ENCODE measurements at places on chromosomes 5 and 9.

DNA sequence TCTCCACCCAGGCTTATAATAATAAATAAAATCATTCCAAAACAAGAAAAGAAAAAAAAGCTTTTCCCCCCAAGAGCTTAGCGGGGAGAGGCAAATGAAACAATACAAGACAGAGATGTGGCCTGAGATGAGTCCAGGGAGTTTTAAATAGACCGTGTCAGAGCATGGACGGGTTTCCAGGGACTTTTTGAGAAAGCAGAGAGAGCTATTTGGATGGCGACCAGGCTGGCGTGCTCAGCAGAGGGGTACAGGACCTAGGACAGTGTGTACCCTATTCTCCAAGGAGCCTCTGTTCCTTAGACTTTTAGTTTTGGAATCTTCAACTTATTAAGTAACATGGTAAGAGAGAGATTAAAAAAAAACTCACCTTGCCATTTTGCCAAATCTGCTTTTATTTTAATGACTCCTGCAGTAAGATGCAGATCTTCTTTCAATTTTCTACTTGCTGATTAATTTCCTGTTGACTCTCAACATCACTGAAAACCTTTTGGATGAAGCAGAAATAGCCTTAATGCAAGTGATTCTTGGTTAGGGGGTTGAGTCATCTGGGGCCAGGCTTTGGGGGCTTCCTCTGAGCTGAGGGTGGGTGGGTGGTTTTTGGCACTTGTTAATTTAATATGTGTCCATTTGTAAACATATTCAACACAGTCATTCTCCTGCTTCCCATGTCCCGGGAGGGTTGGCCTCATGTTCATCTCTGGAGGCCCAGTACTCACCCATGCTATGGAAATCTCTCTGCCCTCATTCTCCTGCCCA lies 49.6 kb upstream of the OSMR start:
- H3K4me3 ChIP-seq, result no peak overlapping the region
- no peak overlapping the region for H3K27ac ChIP-seq
- no peaks in the 10 kb centered on the region for H3K4me1 ChIP-seq

DNA sequence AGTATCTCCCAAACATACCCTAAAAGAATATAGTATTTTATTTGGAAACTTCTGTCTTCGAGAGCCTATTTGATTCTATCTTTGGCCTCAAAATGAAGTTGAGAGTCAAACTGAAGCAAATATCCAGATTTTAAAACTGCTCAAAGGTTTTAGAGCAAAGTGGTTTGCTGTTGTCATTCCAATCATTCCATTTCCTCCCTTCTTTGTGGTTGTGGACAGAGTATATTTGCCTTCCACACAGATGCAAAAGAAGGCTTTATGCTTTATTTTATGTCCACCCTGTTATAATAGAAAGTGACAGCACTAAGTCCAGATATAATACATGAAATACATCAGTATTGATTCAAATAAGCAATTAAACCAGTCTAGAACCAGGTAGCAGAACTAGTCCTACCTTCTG lies 12.4 kb downstream of the GZMK start:
- no peak overlapping the region for H3K4me3 ChIP-seq
- no peaks in the 10 kb centered on the region for H3K27me3 ChIP-seq
- DNase-seq, result no peak

DNA sequence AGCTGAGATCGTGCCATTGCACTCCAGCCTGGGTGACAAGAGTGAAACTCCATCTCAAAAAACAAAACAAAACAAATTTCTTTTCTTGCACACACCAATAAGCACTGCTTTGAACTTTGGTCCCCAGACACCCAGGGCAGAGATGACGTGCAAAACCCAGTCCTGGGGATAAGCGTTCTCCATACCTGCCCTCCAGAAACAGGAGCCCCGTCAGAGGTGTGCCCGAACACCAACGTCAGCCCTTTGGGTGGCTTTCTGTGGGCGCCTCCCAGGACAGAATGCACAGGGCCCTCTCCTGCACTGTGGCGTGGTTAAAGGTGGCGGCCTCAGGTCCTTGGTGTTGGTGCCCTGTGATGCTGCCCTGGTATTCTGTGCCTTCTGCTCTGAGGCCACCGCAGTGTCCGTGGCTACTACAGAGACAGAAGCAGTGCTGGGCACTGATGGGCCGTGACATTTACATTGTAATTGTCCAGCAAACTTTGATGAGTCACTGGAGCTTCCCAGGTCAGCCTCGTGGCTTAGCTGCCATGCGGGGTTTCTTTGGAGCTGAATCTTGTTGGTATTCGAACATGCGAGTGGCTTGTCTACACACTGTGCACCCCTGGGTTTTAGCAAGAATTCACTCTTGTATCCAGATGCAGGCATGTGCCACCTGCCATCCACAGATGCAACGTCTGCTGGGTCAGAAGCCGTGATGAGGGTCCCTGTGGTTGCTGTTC lies 9.8 kb downstream of the PPP1R26 start:
- H3K4me3 ChIP-seq, result no peak overlapping the region
- no peaks in the 10 kb centered on the region for H3K4me1 ChIP-seq
- H3K36me3 ChIP-seq, result no peaks in the 10 kb centered on the region
- H3K27ac ChIP-seq, result no peak overlapping the region
- DNase-seq, result no peak
- peaks cover 2% of the 10 kb centered on the region for H3K27me3 ChIP-seq

DNA sequence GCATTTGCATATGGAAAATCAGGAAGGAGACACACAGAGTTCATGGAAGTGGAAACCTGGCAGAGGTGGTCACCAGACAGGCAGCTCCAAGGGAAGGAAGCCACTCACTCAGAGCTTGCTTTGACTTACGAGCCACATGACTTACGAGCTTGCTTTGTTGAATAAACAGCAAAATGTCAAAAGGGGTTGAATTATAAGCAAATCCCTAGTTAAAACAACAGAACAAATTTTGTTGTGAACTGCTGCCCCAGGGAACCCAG lies 164.3 kb downstream of the SYK start:
- H3K4me1 ChIP-seq, result peaks cover 2% of the 10 kb centered on the region
- DNase-seq, result no peak
- peaks cover 33% of the 10 kb centered on the region for H3K27me3 ChIP-seq
- H3K27ac ChIP-seq, result no peak overlapping the region
- no peak overlapping the region for H3K4me3 ChIP-seq

DNA sequence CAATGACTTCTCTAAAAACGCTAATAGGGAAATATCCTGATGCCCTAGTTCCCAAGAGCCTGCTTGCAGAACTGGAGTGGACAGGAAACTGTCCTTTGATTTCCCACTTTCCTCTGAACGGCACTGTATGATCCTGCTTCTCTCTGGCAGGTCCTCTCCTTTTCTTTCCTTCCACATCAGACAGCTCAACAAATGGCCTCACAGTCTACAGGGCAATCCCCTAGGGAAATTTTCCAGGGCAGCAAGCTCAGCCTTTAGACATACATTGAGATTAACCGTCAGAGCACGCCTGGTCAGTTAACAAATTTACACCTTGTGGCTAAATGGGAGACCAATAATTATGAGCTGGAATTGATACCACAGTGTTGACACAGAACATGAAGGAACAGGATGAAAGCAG lies 164.9 kb downstream of the SLC24A2 start:
- DNase-seq, result no peak
- H3K27ac ChIP-seq, result no peak overlapping the region
- no peak overlapping the region for H3K4me3 ChIP-seq
- no peaks in the 10 kb centered on the region for H3K36me3 ChIP-seq

DNA sequence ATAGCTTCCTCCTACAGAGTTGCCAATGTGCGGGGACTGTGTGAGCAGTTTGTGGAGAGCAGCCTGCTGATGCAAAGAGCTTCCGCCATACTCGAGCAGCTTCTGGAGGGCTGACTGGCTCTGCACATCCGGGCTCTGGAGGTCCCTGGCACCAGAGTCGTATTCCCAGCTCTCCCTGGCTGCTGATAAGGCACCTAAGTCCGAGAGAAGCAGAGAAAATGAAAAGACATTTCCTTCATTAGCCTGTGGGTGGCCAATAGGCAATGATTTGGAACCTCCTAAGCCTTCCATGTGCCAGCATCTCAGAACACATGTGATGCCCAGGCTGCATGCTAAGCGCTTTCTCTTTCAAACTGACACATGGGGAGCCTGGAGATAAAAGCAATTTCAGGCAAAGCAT lies 94.3 kb downstream of the TSSK1B start:
- no peaks in the 10 kb centered on the region for H3K4me1 ChIP-seq
- no peak overlapping the region for H3K4me3 ChIP-seq
- no peak for DNase-seq

DNA sequence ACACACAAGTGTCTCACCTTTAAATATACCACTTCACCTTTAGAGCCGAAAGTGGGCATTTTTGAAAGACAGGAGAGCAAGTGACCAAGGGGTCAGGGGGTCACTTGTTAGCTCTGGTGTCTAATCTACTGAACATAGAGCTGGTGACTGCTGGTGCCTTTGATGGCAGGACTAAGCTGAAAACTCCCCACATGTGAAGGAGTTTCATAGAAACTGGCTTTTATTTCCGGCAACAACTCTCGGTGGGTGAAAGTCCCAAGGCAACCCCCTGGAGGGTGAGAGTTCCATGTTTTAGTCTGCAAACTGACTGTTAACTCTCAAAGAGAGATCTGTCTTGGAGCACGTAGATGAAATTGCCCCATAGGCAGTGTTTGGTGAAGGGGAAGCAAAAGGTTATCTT lies 466.9 kb downstream of the DMRTA1 start:
- H3K27ac ChIP-seq, result no peak overlapping the region
- no peak for DNase-seq
- H3K4me1 ChIP-seq, result no peaks in the 10 kb centered on the region

DNA sequence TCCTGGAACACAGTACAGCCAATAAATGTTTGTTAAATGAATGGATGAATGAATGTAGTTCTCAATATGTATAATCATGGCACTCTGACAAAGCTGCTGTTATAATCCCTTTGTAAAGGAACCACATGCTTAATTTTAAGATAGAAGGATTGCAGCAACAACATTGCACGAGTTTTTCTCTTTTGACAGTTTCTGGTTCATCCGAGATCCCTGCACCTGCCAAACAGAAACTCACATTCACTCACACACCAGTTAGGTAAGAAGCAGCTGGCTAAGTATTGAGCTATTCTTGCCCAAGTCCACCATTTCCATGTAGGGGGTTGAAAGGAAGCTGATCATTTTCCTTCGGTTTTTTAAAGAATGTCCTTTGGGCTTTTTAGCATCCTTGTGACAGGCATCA lies 133.7 kb upstream of the MAP1B start:
- no peak overlapping the region for H3K27ac ChIP-seq
- DNase-seq, result no peak
- peaks cover 15% of the 10 kb centered on the region for H3K27me3 ChIP-seq
- H3K36me3 ChIP-seq, result no peaks in the 10 kb centered on the region

GRCh38 chr9:15221746-15222145 lies 85.3 kb downstream of the TTC39B start:
- no peaks in the 10 kb centered on the region for H3K27me3 ChIP-seq
- no peak overlapping the region for H3K27ac ChIP-seq
- no peak overlapping the region for H3K4me3 ChIP-seq
- peaks cover 4% of the 10 kb centered on the region for H3K36me3 ChIP-seq
- no peak for DNase-seq

DNA sequence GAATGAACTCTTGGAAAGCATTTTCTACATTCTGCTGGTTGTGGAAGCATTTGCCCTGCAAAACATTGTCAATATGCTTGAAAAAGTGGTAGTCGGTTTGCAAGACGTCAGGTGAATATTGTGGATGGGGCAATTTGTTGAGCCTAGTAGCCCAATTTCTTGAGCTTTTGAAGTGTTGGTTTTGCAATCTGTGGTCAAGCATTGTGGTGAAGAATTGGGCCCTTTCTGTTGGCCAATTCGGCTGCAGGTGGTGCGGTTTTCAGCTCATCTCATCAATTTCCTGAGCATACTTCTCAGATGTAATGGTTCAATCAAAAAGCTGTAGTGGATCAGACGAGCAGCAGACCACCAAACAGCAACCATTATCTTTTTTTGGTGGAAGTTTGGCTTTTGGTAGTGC lies 426.8 kb upstream of the CDH9 start:
- no peaks in the 10 kb centered on the region for H3K27me3 ChIP-seq
- no peaks in the 10 kb centered on the region for H3K36me3 ChIP-seq
- DNase-seq, result no peak
- no peak overlapping the region for H3K27ac ChIP-seq

- H3K4me1 ChIP-seq, result peaks cover 38% of the 10 kb centered on the region
- H3K27ac ChIP-seq, result peak overlapping the region; percentile 94
- H3K36me3 ChIP-seq, result no peaks in the 10 kb centered on the region
Measured at GRCh38 chr9:131668439-131669268, 71.2 kb downstream of the RAPGEF1 start.

GRCh38 chr5:81140441-81140840 lies 92.7 kb upstream of the CKMT2 start:
- H3K27me3 ChIP-seq, result no peaks in the 10 kb centered on the region
- H3K4me1 ChIP-seq, result no peaks in the 10 kb centered on the region
- no peak overlapping the region for H3K4me3 ChIP-seq
- peaks cover 78% of the 10 kb centered on the region for H3K36me3 ChIP-seq
- no peak for DNase-seq

GRCh38 chr5:65923339-65923738 lies 3.0 kb upstream of the ERBIN start:
- H3K36me3 ChIP-seq, result no peaks in the 10 kb centered on the region
- H3K27ac ChIP-seq, result no peak overlapping the region
- DNase-seq, result no peak
- peaks cover 25% of the 10 kb centered on the region for H3K4me1 ChIP-seq
- H3K4me3 ChIP-seq, result no peak overlapping the region

- no peak for DNase-seq
- no peaks in the 10 kb centered on the region for H3K36me3 ChIP-seq
- peaks cover 16% of the 10 kb centered on the region for H3K27me3 ChIP-seq
- H3K27ac ChIP-seq, result no peak overlapping the region
Measured at GRCh38 chr5:73735032-73735734, 109.2 kb downstream of the ARHGEF28 start.

- no peak overlapping the region for H3K4me3 ChIP-seq
- H3K4me1 ChIP-seq, result no peaks in the 10 kb centered on the region
- H3K36me3 ChIP-seq, result no peaks in the 10 kb centered on the region
Measured at GRCh38 chr5:124997186-124997893, 250.9 kb upstream of the ZNF608 start.

DNA sequence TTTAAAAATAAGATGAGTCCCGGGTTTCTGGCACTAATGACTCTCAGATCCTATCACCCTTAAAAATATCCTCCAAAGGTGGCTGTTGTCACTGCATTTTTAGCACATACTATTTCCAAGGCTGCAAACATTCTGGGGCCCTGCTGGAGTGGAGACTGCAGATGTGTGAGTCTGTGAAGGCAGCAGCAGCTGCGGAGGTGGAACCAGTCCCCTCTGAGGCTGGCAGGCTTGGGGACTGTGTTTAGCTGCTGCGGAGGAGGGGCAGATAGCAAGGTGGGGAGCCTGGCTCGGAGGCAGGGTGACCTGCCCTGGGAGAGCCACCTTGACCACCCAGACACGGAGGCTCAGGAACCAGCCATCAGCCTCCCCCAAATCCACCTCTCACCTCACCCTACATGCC lies 77.0 kb downstream of the C5orf15 start:
- no peak overlapping the region for H3K27ac ChIP-seq
- H3K4me1 ChIP-seq, result no peaks in the 10 kb centered on the region
- peaks cover 2% of the 10 kb centered on the region for H3K27me3 ChIP-seq
- H3K36me3 ChIP-seq, result no peaks in the 10 kb centered on the region

DNA sequence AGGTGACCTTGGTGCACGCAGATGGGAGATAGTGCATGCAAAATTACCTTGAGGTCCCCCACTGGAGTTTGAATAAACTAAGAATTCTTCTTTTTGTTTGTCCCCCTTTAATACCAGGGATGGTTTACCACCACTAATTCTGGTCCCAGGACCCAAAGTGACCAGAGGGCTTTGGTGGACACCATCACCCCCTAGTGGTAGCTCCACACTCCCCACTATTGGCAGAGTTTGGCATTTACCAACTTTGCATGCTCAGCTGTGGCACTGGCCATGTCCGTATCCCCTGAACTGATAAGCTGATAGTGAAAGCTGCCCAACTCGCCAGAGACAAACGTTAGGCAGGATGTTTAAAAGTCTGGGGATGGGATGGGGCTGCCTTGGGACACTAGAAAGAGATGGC lies 3.3 kb downstream of the ASTN2 start:
- H3K27ac ChIP-seq, result no peak overlapping the region
- H3K4me3 ChIP-seq, result no peak overlapping the region
- H3K4me1 ChIP-seq, result peaks cover 3% of the 10 kb centered on the region
- peaks cover 16% of the 10 kb centered on the region for H3K27me3 ChIP-seq
- no peaks in the 10 kb centered on the region for H3K36me3 ChIP-seq
- DNase-seq, result no peak
